Pancreas (tissue), 10 donors: ENCODE measurements at places on chromosomes 5 and 9. TPM values are rescaled to one million over a fixed set of nuclear protein-coding genes. Genes with fewer than 3 reads are reported as not detected.

UBLCP1 gene
- total RNA-seq = 11.1 TPM

TLE4 gene
- total RNA-seq = 9.6 TPM

PCDHB13 gene
- 2.8 TPM for total RNA-seq

- no peaks in the 10 kb centered on the region for H3K36me3 ChIP-seq
- H3K4me1 ChIP-seq = no peaks in the 10 kb centered on the region
- no peak for DNase-seq
- no peaks in the 10 kb centered on the region for H3K27me3 ChIP-seq
- no peak overlapping the region for H3K27ac ChIP-seq
Observed at GRCh38 chr9:134888603-134889190, 8.1 kb downstream of the FCN2 start.

C9orf43 gene
- total RNA-seq = 0.37 TPM

GRCh38 chr5:170746961-170747340 is 36.6 kb upstream of the GABRP start:
- DNase-seq = no peak
- peak overlapping the region; percentile 74 for H3K27ac ChIP-seq
- peaks cover 20% of the 10 kb centered on the region for H3K4me1 ChIP-seq
- no peak overlapping the region for H3K4me3 ChIP-seq
- no peaks in the 10 kb centered on the region for H3K27me3 ChIP-seq
- H3K36me3 ChIP-seq = no peaks in the 10 kb centered on the region

- H3K36me3 ChIP-seq = no peaks in the 10 kb centered on the region
- no peaks in the 10 kb centered on the region for H3K27me3 ChIP-seq
- DNase-seq = no peak
- H3K27ac ChIP-seq = no peak overlapping the region
Observed at GRCh38 chr5:79590396-79590999, 21.7 kb upstream of the TENT2 start.

DNA sequence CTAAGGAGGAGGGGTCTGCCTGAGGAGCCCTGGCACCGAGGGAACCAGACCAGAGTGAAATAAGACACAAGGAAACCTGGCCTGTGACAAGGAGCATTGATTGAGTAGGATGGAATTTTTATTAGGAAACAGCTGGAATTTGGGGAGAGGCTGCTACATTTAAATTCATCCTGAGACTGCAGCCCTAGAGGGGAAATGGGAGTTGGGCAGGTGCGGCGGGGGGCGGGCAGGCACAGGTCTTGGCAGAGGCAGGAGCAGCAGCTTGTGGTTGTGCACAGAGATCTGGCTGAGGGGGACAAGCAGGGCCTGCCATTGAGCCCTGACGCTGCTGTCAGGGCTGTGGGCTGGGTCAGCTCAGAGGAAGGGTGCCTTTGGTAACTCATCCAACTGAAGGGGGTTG is 71.6 kb downstream of the PCDH1 start:
- no peak for DNase-seq
- H3K4me1 ChIP-seq = no peaks in the 10 kb centered on the region
- no peaks in the 10 kb centered on the region for H3K36me3 ChIP-seq
- no peaks in the 10 kb centered on the region for H3K27me3 ChIP-seq
- H3K27ac ChIP-seq = no peak overlapping the region

DNA sequence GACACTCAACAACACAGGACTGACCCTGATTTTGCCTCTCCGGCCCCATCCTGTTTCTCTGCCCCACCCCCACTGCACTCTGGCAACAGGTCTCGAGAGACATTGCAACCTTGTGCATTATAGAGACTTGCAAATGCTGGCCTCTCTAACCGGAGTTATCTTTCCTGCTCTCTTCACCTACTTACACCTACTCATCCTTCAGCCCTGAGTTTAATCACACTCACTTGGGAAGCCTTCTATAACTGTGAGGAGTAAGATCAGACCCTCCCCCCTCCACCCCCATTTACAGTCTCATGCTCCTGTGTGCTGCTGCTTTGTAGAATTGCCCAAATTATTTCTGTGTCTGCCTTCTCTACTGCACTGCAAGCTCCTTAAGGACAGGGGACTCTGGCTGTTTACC is 42.8 kb downstream of the WWC1 start:
- DNase-seq = no peak
- no peak overlapping the region for H3K27ac ChIP-seq
- no peaks in the 10 kb centered on the region for H3K36me3 ChIP-seq
- H3K27me3 ChIP-seq = no peaks in the 10 kb centered on the region
- no peak overlapping the region for H3K4me3 ChIP-seq
- H3K4me1 ChIP-seq = peaks cover 9% of the 10 kb centered on the region

GRCh38 chr9:105004466-105005090 is 76.6 kb upstream of the ABCA1 start:
- DNase-seq = no peak
- H3K27me3 ChIP-seq = no peaks in the 10 kb centered on the region
- no peaks in the 10 kb centered on the region for H3K4me1 ChIP-seq
- H3K36me3 ChIP-seq = no peaks in the 10 kb centered on the region
- H3K4me3 ChIP-seq = no peak overlapping the region

DNA sequence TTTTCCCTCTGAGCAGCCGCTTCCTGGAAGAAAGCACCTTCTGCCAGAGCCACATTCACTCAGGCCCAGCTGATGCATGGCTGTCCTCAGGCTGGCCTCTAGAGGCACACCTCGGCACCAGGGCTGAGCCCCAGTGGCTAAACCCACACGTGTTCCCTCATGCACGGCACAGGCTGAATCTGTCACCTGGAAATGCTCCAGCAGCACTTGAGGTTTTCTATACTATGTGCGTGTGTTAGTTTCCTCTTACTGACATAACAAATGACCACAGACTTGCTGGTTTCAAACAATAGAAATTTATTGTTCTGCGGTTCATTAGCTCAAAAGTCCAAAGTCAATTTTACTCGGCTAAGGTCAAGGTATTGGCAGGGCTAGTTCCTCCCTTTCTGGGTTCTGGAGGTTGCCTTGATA is 141.4 kb downstream of the LRRC70 start:
- DNase-seq = no peak
- no peaks in the 10 kb centered on the region for H3K36me3 ChIP-seq
- no peaks in the 10 kb centered on the region for H3K27me3 ChIP-seq
- no peak overlapping the region for H3K27ac ChIP-seq
- no peak overlapping the region for H3K4me3 ChIP-seq

ANKRD34B gene
- total RNA-seq = not detected

- peaks cover 13% of the 10 kb centered on the region for H3K4me1 ChIP-seq
- H3K4me3 ChIP-seq = no peak overlapping the region
- no peak overlapping the region for H3K27ac ChIP-seq
- H3K27me3 ChIP-seq = no peaks in the 10 kb centered on the region
Observed at GRCh38 chr5:119078071-119078846, 7.4 kb downstream of the DMXL1 start.

ST8SIA4 gene
- 1.8 TPM for total RNA-seq

DNA sequence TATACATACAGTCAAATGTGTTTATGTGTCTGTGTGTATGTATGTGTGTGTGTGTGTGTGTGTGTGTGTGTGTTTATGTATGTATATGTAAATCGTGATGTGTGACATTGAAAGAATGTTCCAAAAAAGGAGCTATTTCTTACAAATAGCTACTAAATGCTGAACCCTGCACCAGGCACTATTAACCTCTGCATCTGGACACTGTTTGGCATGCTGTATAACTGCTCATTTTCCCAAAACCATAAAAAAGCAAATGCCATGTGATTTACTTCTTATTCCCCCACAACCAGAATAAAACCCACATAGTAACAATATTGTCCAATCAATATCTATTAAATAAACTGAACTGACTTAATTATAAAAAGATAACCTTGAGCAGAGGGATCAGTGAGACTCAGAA is 91.1 kb downstream of the NR6A1 start:
- H3K36me3 ChIP-seq = no peaks in the 10 kb centered on the region
- no peak overlapping the region for H3K4me3 ChIP-seq
- no peaks in the 10 kb centered on the region for H3K27me3 ChIP-seq
- H3K27ac ChIP-seq = no peak overlapping the region
- no peak for DNase-seq

DNA sequence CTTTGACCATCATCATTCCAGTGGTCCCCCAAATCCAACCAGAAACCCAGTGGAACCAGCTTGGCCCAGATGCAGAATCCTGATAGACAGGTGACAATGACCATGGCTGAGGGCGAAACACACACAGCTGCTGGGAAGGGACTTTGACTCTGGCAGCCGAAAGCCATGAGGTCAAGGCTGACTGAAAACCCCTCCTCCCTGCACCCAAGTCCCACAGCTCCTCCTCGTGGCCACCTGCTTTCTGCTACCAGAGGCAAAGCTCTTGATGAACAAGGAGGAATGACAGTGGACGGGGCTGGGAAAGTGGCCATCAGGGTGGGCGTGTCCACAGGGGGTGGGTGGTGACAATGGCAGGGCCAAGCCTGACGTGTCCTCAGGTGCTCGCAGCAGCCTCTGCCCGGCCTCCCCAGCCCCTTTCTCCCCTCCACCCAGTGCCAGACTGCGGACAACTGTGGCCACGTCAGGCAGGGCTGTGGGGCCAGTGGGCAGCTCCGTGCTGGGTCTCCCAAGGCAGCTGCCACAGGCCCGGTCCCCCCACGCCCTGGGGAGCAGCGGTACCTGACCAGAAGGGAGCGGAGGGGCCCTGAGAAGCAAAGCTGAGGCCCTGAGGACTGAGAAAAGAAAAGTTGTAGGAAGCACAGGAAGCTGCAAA is 30.8 kb upstream of the SARDH start:
- peak overlapping the region; percentile 67 for H3K27ac ChIP-seq
- peak overlapping the region; percentile 22 for H3K4me3 ChIP-seq
- peak; percentile 97 for DNase-seq

- DNase-seq = no peak
- no peak overlapping the region for H3K4me3 ChIP-seq
- H3K36me3 ChIP-seq = no peaks in the 10 kb centered on the region
- H3K27me3 ChIP-seq = no peaks in the 10 kb centered on the region
- H3K4me1 ChIP-seq = peaks cover 17% of the 10 kb centered on the region
- no peak overlapping the region for H3K27ac ChIP-seq
Observed at GRCh38 chr9:120693700-120694008, 20.6 kb downstream of the MEGF9 start.

GRCh38 chr5:132368186-132368585 is 1.3 kb upstream of the SLC22A5 start:
- no peak overlapping the region for H3K27ac ChIP-seq
- DNase-seq = no peak
- no peaks in the 10 kb centered on the region for H3K4me1 ChIP-seq
- no peak overlapping the region for H3K4me3 ChIP-seq

GRCh38 chr5:155729684-155730059 is 597.3 kb upstream of the SGCD start:
- H3K36me3 ChIP-seq = no peaks in the 10 kb centered on the region
- H3K27me3 ChIP-seq = no peaks in the 10 kb centered on the region
- no peak overlapping the region for H3K4me3 ChIP-seq
- H3K27ac ChIP-seq = no peak overlapping the region
- DNase-seq = no peak
- no peaks in the 10 kb centered on the region for H3K4me1 ChIP-seq

DNA sequence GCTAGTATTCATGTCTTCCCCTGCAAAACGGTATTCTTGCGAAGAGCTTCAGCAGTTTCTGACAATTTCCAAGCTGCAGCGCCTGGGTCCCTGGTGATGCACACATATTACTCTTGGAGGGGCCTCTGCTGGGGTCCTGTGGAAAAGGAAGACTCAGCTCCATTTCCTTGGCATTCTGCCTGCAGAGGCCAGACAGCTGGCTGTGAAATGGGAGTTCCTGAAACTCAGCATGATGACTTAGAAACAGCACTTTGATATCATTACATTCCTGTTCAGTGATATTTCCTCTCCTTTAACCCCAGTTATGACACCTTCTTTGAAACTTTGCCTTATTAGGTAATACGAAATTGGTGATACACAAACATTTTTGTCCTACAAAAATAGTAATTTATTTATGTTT is 98.5 kb downstream of the APBA1 start:
- no peaks in the 10 kb centered on the region for H3K27me3 ChIP-seq
- no peak overlapping the region for H3K4me3 ChIP-seq
- DNase-seq = no peak
- no peaks in the 10 kb centered on the region for H3K36me3 ChIP-seq

PCDHGB6 gene
- 4.0 TPM for total RNA-seq

DNA sequence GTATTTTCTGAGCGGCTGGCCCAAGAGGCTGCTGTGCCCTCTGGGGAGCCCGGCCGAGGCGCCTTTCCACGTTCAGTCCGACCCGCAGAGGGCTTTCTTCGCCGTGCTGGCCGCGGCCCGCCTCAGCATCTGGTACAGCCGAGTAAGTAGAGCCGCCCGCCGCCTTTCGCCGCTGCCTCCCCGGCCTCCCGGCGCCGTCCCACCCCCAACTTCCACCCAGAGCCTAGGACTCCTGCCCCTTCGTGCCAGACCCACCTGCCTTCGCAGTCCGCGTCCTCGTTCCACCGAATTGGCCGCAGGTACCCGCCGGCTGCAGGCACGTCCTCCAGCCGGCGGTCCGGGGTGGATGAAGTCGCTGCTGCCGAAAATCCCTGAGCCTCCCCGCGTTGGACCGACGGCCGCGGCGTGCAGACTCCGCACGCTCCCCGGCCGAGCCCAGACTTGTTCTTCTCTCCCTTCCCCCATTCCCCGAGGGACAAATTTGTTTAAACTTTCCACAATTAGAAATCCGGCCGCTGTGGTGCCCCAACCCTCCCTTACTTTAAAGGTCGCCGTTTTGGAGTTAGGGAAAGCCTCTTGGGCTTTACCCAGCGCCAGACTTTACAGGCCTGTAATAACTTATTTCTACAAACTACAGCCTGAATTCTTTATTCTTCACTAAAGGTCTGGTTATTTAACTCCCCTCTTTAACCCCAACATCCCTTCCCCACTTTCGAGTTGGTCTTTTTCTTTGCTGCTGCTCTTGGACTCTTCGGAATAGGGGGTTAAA is 589 bp downstream of the RIC1 start:
- peak; percentile 86 for DNase-seq
- peak overlapping the region; percentile 98 for H3K4me3 ChIP-seq
- peaks cover 23% of the 10 kb centered on the region for H3K4me1 ChIP-seq
- H3K27ac ChIP-seq = peak overlapping the region; percentile 95

- H3K4me1 ChIP-seq = no peaks in the 10 kb centered on the region
- H3K36me3 ChIP-seq = no peaks in the 10 kb centered on the region
- H3K27ac ChIP-seq = no peak overlapping the region
Observed at GRCh38 chr9:126517833-126518356, 95.8 kb upstream of the LMX1B start.

GRCh38 chr5:84623019-84623418 is 238.3 kb upstream of the EDIL3 start:
- H3K4me1 ChIP-seq = no peaks in the 10 kb centered on the region
- no peak overlapping the region for H3K27ac ChIP-seq
- H3K27me3 ChIP-seq = no peaks in the 10 kb centered on the region
- DNase-seq = no peak

ZNF366 gene
- total RNA-seq = 0.94 TPM

OR1J2 gene
- not detected for total RNA-seq

DNA sequence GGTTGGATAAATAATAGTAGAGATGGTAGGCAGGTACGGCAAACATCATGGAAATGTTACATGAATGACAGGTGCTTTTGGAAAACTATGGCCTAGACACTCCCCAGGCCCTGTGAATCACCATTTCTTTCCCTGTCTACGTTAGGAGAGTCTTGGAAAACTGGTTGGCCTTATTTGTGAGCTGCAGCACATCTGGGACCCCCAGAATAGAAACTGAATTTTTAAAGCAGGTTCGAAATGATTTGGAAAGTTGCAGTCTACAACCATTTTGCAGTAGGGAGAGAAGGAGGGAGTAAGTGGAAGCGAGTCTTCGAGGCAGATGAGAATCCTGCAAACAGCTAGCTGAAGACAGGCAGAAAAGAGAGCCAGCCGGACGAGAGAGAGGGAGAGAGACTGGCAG is 13.0 kb downstream of the C1QTNF2 start:
- H3K36me3 ChIP-seq = no peaks in the 10 kb centered on the region
- H3K27me3 ChIP-seq = no peaks in the 10 kb centered on the region
- no peaks in the 10 kb centered on the region for H3K4me1 ChIP-seq
- no peak overlapping the region for H3K4me3 ChIP-seq

ANKRD31 gene
- 0.18 TPM for total RNA-seq
